HepG2 (cell line): ENCODE measurements at places on chromosomes 4 and X. TPM values are rescaled to one million over a fixed set of nuclear protein-coding genes. Genes with fewer than 3 reads are reported as not detected.

- no peaks in the 10 kb centered on the region for H3K27me3 ChIP-seq
- no peak for DNase-seq
- no peak overlapping the region for H3K27ac ChIP-seq
- no peak overlapping the region for H3K4me3 ChIP-seq
- H3K4me1 ChIP-seq = no peaks in the 10 kb centered on the region
These were observed 497.6 kb downstream of the CCSER1 start for GRCh38 chr4:90624781-90625180.

DNA sequence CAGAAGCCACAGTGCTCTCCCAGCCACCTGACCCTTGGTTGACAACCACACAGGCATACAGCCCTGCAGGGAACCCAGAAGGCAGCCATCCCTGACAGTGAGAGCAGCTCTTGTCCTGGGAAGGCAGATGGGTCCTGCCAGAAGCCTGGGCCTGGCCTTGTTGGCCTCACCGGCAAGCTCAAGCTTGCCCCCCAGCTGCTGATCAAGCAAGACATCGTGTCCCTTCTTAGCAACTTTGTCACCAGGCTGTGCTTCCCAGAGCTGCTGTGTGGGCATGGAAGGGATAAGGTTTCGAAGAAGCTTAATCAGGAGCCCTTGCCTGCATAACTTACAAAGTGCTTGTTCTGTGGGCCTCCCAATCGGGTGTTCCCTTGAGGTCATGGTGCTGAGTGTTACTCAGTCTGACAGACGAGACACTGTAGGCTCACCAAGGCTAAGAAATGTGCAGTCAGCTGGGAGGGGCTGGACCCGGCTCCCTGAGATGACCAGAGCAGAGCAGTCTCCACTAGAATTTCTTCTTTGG is 6.8 kb upstream of the ABLIM2 start:
- no peaks in the 10 kb centered on the region for H3K36me3 ChIP-seq
- H3K27ac ChIP-seq = no peak overlapping the region
- H3K4me3 ChIP-seq = no peak overlapping the region
- H3K27me3 ChIP-seq = peaks cover 50% of the 10 kb centered on the region

DNA sequence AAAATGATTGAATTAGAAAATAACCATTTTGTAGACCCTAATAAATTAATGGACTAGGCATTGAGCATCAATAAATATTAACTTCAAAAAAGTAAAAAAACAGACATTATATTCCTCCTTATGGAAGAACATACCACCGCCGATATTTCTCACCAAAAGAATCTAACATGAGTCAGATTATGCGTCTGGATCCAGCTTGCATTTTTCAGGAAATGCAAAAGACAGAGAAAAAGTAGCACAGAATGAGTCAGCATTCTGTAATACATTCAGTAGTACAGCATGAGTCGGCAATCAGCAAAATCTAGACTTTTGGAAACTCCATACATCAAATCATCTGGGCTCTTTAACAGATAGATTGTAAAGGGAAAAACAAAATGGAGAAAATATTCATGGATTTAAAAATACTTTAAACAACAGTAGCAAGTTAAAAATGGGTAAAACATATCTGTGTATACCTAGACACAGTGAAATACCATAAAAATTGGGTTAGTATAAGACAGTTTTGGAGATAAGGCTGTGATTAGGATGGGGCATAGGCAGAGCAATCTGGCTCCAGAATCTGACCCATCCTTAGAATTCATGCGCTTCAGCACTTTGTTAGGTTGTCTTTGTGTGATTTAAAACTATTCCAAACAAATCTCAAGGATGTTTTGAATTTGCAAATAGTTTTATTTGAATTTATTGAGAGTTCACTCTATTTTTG is 633.0 kb upstream of the FAM241A start:
- H3K36me3 ChIP-seq = no peaks in the 10 kb centered on the region
- no peaks in the 10 kb centered on the region for H3K27me3 ChIP-seq
- no peak overlapping the region for H3K4me3 ChIP-seq
- no peaks in the 10 kb centered on the region for H3K4me1 ChIP-seq
- no peak for DNase-seq
- H3K27ac ChIP-seq = no peak overlapping the region

DNA sequence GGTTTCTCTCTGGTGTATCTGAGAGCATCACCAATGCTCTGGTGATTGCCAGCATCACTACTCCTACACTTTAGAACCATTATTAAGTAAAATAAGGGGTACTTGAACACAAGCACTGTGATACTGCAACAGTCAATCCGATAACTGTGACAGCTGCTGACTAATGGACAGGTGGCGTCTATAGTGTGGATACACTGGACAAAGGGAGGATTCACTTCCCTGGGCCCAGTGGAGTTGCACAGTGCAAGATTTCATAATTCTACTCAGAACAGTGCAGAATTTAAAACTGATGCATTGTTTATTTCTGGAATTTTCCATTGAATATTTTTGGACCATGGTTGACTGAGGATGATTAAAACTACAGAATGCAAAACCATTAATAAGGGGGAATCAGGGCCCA is 97.8 kb downstream of the SHROOM3 start:
- no peaks in the 10 kb centered on the region for H3K36me3 ChIP-seq
- H3K4me1 ChIP-seq = no peaks in the 10 kb centered on the region
- no peak for DNase-seq
- H3K27me3 ChIP-seq = no peaks in the 10 kb centered on the region
- no peak overlapping the region for H3K27ac ChIP-seq

- DNase-seq = no peak
- no peaks in the 10 kb centered on the region for H3K36me3 ChIP-seq
- no peaks in the 10 kb centered on the region for H3K4me1 ChIP-seq
- H3K27ac ChIP-seq = no peak overlapping the region
- H3K4me3 ChIP-seq = no peak overlapping the region
These were observed 30.5 kb downstream of the CNGA2 start for GRCh38 chrX:151765026-151765425.

Gene ARR3
- not detected in 2 replicates for polyA plus RNA-seq

Gene GNL3L
- 12.1 and 12.9 TPM in 2 replicates for polyA plus RNA-seq

Gene CLIC2
- polyA plus RNA-seq = 0.18 and 0.25 TPM in 2 replicates
